Endothelial cell (in vitro differentiated cells): ENCODE measurements at places on chromosomes 4 and X.

DNA sequence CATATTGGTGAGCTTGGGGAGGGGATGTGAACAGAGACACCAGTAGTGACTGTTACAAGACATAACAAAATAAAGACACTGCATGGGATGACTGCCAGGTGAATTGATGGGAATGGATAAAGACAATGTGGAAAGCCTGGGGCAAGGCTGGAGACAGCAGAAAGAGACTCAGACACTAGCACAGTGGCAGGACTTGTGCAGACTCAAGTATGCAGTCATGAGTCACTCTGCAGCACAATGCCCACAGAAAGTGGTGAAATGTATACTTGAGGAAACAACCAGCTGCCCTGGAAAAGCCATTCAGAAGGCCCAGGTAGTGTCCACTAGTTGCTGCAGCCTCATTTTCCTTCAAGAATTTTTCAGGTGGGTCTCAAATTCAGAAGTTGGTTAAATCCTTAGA lies 452.3 kb downstream of the MID1IP1 start:
- H3K27ac ChIP-seq = no peak overlapping the region
- H3K27me3 ChIP-seq = no peaks in the 10 kb centered on the region
- no peaks in the 10 kb centered on the region for H3K36me3 ChIP-seq
- peaks cover 7% of the 10 kb centered on the region for H3K4me1 ChIP-seq

- peaks cover 7% of the 10 kb centered on the region for H3K4me1 ChIP-seq
- no peak overlapping the region for H3K27ac ChIP-seq
- H3K4me3 ChIP-seq = no peak overlapping the region
- DNase-seq = no peak
- peaks cover 9% of the 10 kb centered on the region for H3K36me3 ChIP-seq
Measured at GRCh38 chr4:67483868-67484602, 61.3 kb downstream of the CENPC start.

DNA sequence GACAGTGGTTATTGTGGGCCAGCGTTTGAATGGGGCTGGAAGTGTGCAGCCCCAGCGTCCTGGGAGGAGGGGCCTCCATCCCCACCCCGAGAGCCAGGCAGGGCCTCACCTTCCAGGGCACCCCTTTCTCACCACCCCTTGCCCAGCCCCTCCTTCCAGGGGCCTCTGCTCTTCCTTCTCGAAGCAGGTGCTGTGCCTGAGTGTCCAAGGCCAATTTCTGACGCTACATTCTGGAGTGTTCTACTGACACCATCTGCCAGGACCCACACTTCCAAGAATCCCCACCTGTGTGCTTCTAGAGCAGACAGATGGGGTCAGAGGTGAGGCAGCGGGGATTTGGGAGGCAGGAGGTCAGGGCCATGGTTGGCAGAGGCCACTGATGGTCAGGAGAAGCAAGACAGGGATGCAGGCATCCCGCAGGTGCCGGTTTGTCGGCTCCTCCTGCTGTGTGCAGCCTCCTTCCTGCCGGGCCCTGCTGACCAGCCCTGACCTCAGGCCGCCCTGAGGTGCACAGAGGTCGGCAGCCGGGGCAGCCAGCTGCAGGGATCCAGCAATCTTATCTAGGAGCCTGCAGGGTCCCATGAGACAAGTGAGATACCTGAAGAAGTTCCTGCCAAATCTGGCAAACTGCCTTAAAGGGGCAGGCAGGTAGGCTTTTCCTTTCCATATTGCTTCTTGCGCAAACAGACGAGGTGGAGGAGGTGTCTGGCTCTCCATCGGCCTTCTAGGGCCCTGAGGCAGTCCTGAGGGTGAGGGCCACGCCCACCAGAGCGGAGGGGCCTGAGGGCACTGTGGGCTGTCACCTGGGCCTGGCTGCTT lies 18.8 kb downstream of the MSANTD1 start:
- H3K4me3 ChIP-seq = no peak overlapping the region
- no peak overlapping the region for H3K27ac ChIP-seq

GRCh38 chr4:41431276-41431675 lies 106.7 kb upstream of the LIMCH1 start:
- H3K27me3 ChIP-seq = peaks cover 9% of the 10 kb centered on the region
- no peak overlapping the region for H3K4me3 ChIP-seq
- H3K4me1 ChIP-seq = peaks cover 70% of the 10 kb centered on the region
- no peak overlapping the region for H3K27ac ChIP-seq

DNA sequence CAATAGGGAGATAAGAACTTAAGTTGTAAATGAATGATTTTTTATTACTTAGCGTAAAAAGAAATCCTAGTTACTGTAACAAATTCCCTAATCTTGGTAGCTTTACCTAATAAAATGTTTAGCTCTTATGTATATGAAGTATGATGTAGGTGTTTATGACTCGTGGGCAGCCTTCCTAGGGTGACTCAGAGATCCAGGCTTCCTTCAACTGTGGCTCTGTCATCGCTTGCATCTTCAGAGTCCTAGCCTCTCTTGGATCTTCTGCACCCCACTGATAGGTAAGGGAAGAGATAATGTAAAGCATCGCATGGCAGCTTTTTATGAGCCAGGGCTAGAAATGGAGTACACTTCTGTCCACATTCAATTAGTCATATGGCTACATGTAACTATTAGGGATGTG lies 165.6 kb upstream of the GLRA2 start:
- no peak overlapping the region for H3K27ac ChIP-seq
- no peak overlapping the region for H3K4me3 ChIP-seq
- H3K36me3 ChIP-seq = no peaks in the 10 kb centered on the region
- no peaks in the 10 kb centered on the region for H3K27me3 ChIP-seq
- DNase-seq = no peak

DNA sequence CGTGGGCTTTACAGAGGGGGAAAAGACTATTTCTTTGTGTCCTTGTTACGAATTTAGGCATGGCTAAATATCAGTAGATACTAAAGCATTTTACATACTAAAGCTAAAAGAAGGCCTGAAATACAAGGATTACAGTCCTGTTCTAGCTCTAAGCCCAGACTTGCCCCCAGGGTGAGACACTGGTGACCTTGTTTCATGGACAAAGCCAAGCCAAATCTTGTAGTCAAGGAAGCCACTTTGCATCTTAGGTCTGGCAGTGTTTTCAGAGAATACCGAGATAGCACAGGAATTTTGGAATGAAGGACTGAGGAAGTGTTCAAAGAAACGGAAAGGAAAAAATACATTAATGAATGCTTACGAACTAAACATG lies 733 bp upstream of the G3BP2 start:
- peaks cover 11% of the 10 kb centered on the region for H3K36me3 ChIP-seq
- H3K4me1 ChIP-seq = peaks cover 26% of the 10 kb centered on the region
- H3K27ac ChIP-seq = peak overlapping the region; percentile 99
- peak overlapping the region; percentile 97 for H3K4me3 ChIP-seq
